ENCODE measurements at places on chromosomes 5 and 9. TPM values are rescaled to one million over a fixed set of nuclear protein-coding genes. Genes with fewer than 3 reads are reported as not detected.

GRCh38 chr5:91179018-91179417, 204.1 kb downstream of the ARRDC3 start:
- DNase-seq, result no peak

DNA sequence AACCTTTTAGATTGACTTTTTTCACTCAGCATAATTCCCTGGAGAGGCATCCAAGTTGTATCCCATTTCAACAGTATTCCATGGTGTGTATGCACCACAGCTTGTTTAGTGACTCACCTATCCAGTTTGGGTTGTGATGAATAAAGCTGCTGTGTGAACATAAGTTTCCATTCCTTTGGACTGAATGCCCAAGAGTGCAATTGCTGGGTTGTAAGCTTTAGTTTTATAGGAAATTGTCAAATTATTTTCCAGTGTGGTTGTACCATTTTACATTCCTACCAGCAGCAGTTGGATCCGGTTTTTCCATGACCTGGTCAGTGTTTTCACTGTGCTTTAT, 60.9 kb upstream of the TMED7 start:
- DNase-seq, result no peak

DNA sequence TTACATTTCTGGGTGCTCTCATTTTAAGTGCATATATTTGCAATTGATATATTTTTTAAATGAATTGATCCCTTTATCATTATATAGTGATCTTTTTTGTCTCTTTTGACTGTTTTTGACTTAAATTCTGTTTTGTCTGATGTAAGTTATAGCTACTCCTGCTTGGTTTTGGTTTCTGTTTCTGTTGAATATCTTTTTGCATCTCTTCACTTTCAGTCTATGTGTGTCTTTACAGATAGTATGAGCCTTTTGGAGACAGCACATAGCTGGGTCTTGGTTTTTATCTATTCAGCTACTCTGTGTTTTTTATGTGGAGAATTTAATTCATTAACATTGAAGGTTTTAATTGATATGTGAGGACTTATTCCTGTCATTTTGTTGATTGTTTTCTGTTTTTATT, 311.3 kb downstream of the SPATA31D1 start:
- DNase-seq, result no peak

DNA sequence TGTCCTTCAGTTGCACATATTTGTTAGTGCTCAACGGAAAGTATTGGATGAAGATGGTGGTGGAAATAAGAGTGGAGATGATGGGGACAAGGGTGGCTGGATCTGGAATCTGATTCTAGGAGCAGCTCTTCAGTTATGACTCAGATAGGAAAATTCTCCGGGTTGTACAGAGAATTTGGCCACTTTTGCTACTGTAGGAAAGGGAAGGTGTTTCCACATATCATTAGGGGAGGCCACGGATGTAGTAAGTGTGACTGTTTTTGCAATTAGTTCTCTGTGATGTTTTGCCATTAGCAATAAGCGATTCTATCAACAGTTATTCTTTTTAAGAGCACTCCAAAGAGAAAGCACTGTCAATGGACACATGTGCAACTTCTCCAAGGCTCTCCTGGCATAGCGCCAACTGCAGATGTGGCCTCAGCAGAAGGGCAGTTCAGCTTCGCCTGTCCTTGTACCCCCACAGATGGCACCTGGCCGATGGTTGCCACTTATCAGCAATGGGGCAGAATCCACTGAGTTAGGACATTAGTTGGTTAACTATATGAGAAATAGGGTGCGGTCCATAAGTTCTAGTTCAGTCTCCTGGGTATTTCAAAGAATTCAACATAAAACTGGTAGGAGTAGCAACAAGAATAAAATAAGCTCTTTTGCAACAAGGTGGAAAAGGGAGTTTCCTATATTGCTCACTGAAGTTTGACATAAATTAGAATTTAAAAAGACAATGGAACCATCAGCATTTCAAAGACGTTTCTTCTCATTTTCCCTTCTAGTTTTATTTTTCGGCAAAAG, 96.3 kb downstream of the ARSB start:
- DNase-seq, result no peak

DNA sequence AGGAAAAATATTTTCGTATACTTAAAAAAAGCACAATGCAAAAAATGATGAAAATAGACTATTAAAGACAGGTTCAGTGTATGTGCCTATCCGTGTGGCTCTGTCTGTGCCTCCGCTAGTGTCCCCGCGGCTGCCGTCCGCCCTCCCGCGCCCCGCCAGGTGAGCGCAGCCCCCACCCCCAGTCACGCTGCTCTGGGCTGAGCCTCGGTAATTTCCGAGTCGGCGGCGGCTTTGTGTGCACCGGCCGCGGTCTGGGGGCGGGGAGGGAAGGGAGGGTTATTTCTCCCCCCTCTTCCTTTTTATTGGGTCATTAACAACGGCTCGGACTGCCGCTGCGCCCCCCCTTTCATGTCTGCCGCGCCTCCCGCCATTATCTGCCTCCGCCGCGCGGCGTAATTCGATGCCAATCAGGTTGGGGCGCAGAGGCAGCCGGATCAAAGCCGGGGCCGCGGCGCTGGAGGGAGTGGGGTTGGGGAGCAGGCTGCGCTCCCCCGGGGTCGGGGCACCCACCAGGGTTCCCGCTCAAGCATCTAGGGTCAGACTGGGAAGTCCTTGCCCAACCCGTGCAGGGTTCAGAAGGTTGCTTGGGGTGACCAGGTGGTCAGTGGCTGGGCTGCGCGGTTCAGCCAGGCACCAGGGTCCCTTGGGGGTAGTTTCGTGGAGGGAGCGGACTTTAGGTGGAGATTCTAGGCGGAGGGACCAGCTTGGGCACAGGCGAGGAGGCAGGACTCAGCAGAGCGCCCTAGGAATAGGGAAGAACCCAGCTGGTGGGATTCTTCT, 39.5 kb upstream of the PSD2 start:
- DNase-seq, result no peak

SHOC1 gene
- total RNA-seq, result not detected

- no peak for DNase-seq
These were observed 106.5 kb upstream of the OTULINL start for GRCh38 chr5:14475045-14475444.

DNA sequence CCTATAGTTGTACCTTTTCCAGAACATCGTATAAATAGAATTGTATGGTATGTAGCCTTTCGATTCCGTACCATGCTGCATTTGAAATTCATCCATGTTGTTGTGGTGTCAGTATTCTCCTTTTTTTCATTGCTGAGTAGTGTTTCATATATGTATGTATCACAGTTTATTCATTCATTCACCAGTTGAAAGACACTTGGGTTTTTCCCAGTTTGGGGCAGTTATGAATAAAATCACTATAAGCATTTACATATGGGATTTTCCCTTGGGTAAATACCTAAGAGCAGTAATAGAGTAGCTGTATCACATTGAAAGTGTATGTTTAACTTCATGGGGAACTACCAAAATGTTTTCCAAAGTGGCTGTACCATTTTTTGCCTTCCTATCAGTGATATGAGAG, 16.1 kb upstream of the FKTN start:
- no peak for DNase-seq

- no peak for DNase-seq
These were observed 1312.6 kb upstream of the DMAC1 start for GRCh38 chr9:9112001-9112720.

DNA sequence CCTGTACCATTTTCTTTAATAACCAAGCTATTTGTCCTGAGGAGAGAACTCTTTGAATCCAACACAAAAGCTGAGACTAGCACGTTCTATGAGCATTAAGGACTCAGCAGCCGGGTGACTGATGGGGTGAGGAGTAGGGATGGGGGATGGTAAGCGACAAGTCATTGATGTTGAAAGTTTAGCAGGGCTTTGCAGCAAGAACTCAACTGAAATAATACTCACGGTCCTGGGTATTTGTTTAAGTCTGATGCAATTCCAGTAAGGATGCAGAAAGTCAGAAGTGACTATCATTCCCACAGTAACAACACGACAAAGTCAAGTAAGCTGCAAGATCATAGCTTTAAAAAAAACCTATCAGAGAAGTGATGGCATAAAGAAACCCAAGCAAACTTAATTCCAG, 131.1 kb downstream of the ACTL7B start:
- DNase-seq, result no peak

DNA sequence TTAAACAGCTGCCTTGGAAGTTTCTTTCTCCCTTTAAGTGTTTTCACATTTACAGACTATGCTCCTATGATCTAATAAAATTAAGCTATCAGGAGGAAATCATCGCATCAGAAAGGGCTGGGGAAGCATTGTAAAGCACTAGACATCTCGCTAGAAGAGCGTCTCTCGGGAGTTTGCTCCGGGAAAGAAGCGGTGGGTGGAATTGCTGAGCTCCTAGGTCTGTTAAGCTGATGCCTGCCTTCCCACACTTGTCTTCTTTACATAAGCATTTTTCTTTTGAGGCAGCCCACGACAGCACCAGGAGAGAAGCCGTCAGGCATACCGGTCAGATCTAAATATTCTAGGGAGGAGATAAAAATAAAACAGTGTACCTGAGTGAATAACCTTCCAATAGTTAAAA, 541.7 kb upstream of the TUSC1 start:
- no peak for DNase-seq

LYRM7 gene
- total RNA-seq, result 13.4 TPM

FOXD4L3 gene
- total RNA-seq, result not detected

IFNA13 gene
- total RNA-seq, result not detected

- no peak for DNase-seq
These were observed 91.1 kb upstream of the CD180 start for GRCh38 chr5:67287510-67288268.

GRCh38 chr9:131503626-131504465, 1.1 kb downstream of the POMT1 start:
- no peak for DNase-seq

GRCh38 chr5:136382071-136382470, 16.7 kb upstream of the TRPC7 start:
- no peak for DNase-seq

DNA sequence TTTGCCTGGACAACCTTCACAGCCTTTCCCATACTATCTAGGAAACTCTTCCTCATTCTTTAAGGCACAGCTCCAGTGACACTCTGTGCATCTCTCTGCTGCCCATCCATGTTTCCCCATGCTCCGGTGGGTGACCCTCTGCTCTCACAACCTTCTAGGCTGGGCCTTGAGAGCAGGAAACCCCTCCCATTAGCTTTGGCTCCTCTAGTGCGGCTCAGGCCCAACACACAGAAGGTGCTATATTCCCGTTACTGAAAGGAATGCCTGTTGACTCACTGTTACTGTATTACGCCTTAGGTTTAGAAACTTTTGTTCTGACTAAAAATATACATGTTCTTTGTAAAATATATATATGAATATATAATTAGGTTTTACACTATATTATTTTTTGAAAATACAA, 8.1 kb upstream of the CCL28 start:
- no peak for DNase-seq

GRCh38 chr9:111272581-111272980, 57.4 kb downstream of the OR2K2 start:
- no peak for DNase-seq

- DNase-seq, result no peak
These were observed 193.7 kb downstream of the CYLC2 start for GRCh38 chr9:103188781-103189350.

GRCh38 chr9:137398561-137399468, 24.1 kb downstream of the EXD3 start:
- peak; percentile 63 for DNase-seq

DNA sequence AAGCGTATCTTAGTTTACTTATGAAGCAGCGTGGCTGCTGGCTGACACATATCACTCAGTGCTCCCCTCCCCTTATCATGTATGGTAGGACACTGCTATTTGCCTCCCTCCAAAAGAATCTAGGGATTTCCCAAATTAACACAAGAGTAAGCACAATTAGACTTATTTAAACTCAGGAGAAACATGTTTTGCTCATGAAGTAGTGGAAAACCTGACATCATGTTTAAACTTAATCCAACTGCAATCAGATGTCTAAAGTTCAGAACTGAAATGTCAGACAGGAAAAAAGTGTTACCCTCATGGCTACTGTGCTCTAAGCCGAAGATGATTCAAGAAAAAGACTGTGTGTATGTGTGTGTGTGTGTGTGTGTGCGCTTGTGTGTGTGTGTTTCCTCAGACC, 324.1 kb upstream of the TNC start:
- no peak for DNase-seq

- no peak for DNase-seq
These were observed 272.6 kb downstream of the ATPSCKMT start for GRCh38 chr5:9977070-9977469.

CNTLN gene
- total RNA-seq, result 10.8 TPM

DNA sequence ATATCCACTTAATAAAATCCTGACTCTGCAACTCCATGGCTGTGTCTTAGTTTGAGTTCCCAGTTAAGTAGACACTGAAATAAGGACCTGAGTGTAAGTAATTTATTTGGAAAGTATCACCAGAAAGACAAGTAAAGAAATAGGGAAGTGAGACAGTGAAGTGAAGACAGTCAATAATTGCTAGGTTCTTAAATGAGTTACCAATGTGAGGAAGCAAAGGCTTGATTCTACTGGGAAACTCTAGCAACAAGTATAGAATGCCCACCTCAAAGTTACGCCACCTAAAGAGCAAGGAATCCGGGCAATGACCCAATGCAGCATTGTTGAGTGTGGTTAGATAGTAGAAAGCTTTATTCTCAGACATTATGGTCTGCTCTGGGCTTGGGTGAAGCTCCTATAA, 383.9 kb downstream of the TLR4 start:
- no peak for DNase-seq

DNA sequence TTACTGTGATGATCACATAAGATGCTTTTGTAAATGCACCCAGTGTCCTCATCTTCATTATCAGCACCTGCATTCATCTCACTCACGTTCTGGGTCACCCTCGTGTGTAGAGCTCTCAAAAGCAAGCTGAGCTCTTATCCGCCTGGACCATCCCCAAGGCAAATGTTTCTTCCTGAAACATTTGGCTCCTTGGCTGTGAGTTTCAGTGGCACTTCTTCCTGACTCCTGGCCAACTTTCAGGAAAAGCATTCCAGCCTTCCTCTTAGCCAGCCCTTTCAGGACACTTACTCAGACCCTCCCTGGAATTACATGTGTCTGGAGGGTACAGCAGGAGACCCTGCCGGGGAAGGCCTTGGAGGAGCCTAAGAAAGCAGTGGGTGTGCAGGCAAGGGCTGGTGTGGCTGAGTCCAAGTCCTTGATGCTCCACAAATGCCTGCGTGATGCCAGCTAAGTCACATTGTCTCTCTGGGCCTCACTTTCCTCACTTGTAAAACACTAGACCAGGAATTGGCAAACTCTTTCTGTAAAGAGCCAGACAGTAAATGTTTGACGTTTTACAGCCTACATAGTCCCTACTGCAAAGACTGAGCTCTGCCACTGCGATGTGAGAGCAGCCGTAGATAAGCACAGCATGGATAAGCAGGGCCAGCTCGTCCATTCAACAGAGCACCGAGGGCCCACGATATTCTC, 72.1 kb downstream of the PDE6A start:
- DNase-seq, result no peak

Data from posterior vena cava (tissue), 2 donors.